ENCODE measurements at places on chromosomes 2 and 18. TPM values are rescaled to one million over a fixed set of nuclear protein-coding genes. Genes with fewer than 3 reads are reported as not detected.

DNA sequence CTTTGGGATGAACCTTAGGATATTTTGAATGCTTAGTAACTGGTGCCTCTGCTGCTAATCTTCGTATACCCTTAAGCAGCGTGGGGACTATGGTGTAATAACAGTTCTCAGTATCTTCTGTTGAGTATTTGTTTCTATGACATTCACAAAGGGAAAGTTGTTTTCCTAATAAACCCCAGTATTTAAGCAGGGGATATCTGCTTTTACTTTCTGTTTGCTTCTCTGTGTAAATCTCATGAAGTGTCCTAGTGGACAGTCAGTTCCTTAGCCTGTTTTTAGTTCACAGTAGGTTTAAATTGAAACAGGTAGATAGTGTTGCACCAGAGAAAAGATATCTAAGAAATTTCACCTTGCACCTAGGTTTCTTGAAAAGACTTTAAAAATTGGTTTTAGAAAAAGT lies 14.9 kb downstream of the KIAA1328 start:
- no peak overlapping the region for H3K27ac ChIP-seq
- no peaks in the 10 kb centered on the region for H3K4me1 ChIP-seq
- DNase-seq, result no peak
- H3K27me3 ChIP-seq, result no peaks in the 10 kb centered on the region

DNA sequence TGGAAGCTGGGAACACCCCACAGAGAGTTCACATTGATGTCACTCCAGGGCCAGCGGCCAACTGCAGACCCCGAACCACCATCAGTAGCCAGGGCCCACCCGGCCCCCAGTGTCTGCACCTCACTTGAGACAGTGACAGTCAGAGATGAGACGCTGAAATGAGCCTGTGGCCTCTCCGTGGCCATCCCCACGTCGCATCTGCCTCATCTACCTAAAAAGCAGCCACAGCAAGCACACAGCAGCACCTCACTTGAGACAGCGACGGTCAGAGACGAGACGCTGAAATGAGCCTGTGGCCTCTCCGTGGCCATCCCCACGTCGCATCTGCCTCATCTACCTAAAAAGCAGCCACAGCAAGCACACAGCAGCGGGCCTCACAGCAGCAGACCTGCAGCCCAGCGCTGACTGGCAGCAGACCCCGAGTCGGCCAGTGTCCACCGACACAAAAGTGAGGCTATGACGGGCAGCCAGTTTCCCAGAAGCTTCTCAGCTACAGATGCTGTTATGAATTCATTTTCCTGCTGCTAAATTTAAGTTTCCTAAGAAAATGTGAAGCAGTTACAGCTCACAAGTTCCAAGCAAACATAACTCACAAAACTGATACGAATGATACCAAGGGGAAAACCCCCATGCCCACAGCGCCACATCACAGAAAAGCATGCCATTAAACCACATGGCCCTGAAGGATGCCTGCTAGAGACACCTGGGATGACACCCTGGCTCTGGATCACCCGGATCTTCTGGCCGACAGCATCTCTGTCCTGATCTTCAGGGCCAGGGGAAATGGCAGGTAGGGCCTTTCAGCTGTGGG lies 27.7 kb downstream of the SNORC start:
- H3K4me1 ChIP-seq, result no peaks in the 10 kb centered on the region
- no peak for DNase-seq
- H3K27me3 ChIP-seq, result no peaks in the 10 kb centered on the region
- no peaks in the 10 kb centered on the region for H3K36me3 ChIP-seq
- H3K27ac ChIP-seq, result no peak overlapping the region

DNA sequence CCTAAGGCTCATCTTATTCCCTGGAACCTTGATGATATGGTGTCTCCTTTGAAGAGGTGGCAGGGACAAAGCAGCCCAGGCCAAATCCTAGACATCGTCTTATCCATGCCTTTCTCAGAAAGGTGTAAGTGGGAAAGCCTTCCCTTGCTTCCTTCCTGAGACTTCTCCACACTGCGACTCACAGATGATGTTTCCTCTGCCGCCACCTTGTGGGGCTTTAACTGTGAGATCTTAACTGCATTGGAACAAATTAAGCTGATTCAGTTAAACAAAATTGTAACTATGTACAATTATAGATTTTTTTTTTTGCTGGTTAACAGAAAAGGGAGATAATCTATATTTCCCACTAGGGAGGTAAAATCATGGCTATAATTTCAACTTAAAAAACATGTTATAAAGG lies 10.0 kb upstream of the GCA start:
- H3K4me1 ChIP-seq, result peaks cover 10% of the 10 kb centered on the region
- DNase-seq, result no peak
- H3K4me3 ChIP-seq, result no peak overlapping the region
- H3K27ac ChIP-seq, result no peak overlapping the region
- no peaks in the 10 kb centered on the region for H3K36me3 ChIP-seq

GRCh38 chr2:231714639-231715498 lies 6.5 kb downstream of the PTMA start:
- no peak overlapping the region for H3K4me3 ChIP-seq
- H3K27me3 ChIP-seq, result no peaks in the 10 kb centered on the region
- peaks cover 11% of the 10 kb centered on the region for H3K4me1 ChIP-seq
- H3K36me3 ChIP-seq, result peaks cover 36% of the 10 kb centered on the region

- H3K27me3 ChIP-seq, result no peaks in the 10 kb centered on the region
- H3K27ac ChIP-seq, result no peak overlapping the region
- H3K4me3 ChIP-seq, result no peak overlapping the region
Measured at GRCh38 chr2:49288113-49288705, 133.9 kb upstream of the FSHR start.

DNA sequence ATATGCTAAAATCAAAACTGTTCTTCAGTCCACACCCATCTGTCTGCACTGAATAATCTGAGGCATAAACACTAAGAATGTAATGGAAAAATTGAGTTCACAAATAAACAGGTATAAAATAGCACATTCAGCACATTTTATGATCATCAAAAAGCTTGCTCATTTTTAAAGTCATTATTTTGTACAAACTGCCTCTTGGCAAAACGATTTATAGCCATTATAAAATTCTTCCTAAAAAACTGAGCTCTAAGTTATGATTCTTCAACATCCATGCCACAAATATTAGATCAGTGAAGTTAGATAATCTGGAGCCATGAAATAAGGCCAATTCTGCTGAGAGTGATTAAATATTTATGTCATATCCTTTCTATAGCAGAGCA lies 233.5 kb downstream of the DYM start:
- no peaks in the 10 kb centered on the region for H3K27me3 ChIP-seq
- no peak for DNase-seq
- no peak overlapping the region for H3K4me3 ChIP-seq
- H3K27ac ChIP-seq, result no peak overlapping the region
- H3K4me1 ChIP-seq, result no peaks in the 10 kb centered on the region

DNA sequence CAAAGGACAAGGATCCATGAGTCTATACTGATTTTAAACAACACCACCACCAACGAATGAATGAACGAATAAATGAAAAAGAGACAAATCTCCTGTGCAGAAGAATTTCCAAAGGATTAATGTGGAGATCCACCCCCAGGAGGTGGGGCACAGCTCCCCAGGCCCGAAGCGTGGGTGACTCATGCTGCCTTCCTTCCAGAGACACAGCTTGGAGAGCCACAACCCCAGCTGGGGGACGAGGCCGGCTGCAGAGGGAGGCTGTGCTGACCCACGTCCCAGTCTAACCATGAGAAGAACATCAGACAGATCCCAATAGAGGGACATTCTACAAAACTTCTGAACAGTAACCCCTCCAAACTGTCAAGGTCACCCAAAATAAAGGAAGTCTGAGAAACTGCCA lies 557.3 kb upstream of the SALL3 start:
- no peak overlapping the region for H3K27ac ChIP-seq
- no peaks in the 10 kb centered on the region for H3K27me3 ChIP-seq
- H3K36me3 ChIP-seq, result no peaks in the 10 kb centered on the region
- H3K4me3 ChIP-seq, result no peak overlapping the region
- no peak for DNase-seq

DNA sequence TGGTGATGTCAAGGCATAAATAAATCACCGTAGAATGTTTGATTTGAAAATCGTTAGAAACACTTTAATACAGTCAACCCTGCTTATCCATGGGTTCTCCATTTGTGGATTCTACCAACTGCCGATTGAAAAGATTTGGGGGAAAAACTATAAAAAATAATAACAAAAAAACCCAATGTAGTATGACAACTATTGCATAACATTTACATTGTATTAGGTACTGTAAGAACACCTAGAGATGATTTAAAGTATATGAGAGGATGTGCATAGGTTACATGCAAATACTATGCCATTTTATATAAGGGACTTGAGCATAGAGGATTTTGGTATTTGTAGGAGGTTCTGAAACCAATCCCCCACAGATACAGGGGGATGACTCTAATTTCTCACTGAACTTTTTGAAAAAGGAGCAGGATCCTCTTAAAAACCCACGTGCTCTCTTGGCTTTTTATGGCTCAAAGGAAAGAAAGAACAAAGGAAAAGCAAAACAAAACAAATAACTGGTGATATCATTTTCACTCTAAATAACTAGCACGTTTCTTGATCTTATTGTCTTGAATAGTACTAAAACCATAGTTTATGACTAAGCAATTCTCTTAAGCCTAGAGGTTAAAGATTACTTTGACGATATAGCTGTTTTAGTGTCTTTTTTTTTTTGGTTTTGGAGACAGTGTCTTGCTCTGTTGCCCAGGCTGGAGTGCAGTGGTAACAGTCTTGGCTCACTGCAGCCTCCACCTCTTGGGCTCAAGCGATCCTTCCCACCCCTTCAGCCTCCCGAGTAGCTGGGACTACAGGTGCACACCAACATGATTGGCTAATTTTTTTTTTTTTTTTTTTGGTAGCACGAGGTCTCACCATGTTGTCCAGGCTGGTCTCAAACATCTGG lies 17.0 kb downstream of the GMCL1 start:
- H3K4me3 ChIP-seq, result no peak overlapping the region
- no peaks in the 10 kb centered on the region for H3K4me1 ChIP-seq
- no peak overlapping the region for H3K27ac ChIP-seq
- peaks cover 39% of the 10 kb centered on the region for H3K36me3 ChIP-seq

GRCh38 chr18:56899660-56900059 lies 247.2 kb upstream of the BOD1L2 start:
- no peaks in the 10 kb centered on the region for H3K4me1 ChIP-seq
- H3K27ac ChIP-seq, result no peak overlapping the region
- H3K27me3 ChIP-seq, result no peaks in the 10 kb centered on the region
- no peaks in the 10 kb centered on the region for H3K36me3 ChIP-seq
- H3K4me3 ChIP-seq, result no peak overlapping the region

- H3K27ac ChIP-seq, result no peak overlapping the region
- H3K27me3 ChIP-seq, result no peaks in the 10 kb centered on the region
- no peaks in the 10 kb centered on the region for H3K4me1 ChIP-seq
- DNase-seq, result peak; percentile 40
- no peaks in the 10 kb centered on the region for H3K36me3 ChIP-seq
- no peak overlapping the region for H3K4me3 ChIP-seq
Measured at GRCh38 chr2:119407430-119408220, 24.0 kb upstream of the TMEM37 start.

DNA sequence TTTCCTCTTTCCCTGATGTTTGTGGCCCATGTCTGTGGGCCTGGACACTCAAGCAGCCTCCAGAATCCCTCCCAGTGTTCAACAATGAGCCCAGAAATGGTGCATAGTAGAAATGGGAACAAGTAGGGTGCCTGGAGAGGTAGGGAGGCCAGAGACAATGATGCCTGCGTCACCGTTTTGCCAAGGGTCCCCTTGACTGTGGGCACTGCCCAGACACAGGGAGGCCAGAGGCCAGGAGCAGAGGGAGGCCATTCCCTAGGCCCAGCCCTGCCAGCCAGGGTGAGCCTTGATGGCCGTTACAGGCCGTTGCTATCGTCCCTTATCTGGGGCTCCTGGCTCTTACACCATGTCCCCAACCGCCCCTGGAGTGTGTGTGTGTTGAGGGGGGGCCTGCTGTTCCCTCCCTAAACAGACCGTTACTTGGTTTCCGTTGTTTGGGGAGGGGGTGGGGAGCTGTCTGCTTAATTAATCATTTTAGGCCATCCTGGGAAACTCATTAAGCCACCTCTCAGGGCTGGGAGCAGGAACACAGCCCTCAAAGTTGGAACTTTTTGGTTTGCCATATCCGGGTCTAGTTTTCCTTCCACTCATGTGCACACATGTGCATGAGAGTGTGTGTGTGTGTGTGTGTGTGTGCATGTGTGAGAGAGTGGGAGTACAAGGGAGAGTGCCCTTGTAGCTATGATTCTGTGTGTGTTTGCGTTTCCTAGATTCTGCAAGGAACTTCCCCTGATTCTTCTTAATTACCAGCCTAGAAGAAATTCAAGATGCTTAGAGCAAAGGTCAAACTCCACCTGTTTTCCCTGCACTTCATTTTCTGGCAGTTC lies 135.2 kb upstream of the HAAO start:
- H3K36me3 ChIP-seq, result no peaks in the 10 kb centered on the region
- peaks cover 95% of the 10 kb centered on the region for H3K4me1 ChIP-seq
- peak overlapping the region; percentile 29 for H3K27ac ChIP-seq
- H3K4me3 ChIP-seq, result no peak overlapping the region

The CHST10 gene
- total RNA-seq, result 20.0 TPM

The HIBCH gene
- total RNA-seq, result 58.7 TPM

The PLA2R1 gene
- not detected for total RNA-seq

The ABCG8 gene
- 0.04 TPM for total RNA-seq

The POLR1A gene
- 49.9 TPM for total RNA-seq

The FBXO41 gene
- total RNA-seq, result 12.0 TPM

The CEP68 gene
- 14.1 TPM for total RNA-seq

The C18orf54 gene
- total RNA-seq, result 9.8 TPM

The EVA1A gene
- not detected for total RNA-seq

The MROH2A gene
- total RNA-seq, result not detected

The UGT1A1 gene
- not detected for total RNA-seq

The CHST9 gene
- 9.2 TPM for total RNA-seq
